Stimulated activated CD8-positive, alpha-beta memory T cell treated with anti-CD3 and anti-CD28 coated beads, Interleukin-15, amount 100 ng/mL, for 48 hours (primary cell): ENCODE measurements at places on chromosomes 4 and X.

DNA sequence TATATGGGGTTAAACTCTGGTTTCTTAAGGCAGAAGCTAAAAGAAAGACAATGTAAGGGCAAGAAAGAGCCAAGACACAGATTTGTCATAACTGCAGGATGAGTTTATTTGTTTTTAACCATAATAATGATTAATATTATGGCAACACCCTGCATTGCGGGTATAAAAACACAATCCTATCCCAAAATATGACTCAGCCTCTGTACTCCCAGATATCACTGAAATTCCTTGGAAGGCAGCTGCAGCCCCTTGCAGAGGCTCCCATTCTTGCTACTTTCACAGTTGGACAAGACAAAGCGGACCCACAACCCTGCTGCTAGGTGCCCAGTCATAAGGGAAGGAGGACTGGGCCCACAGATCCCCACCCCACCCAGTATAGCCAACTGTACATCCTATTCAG, 20.4 kb upstream of the FGF16 start:
- DNase-seq: no peak

GRCh38 chr4:145523117-145523516, 41.5 kb downstream of the SMAD1 start:
- no peak for DNase-seq

GRCh38 chr4:8146157-8146556, 12.5 kb downstream of the ABLIM2 start:
- DNase-seq: no peak

DNA sequence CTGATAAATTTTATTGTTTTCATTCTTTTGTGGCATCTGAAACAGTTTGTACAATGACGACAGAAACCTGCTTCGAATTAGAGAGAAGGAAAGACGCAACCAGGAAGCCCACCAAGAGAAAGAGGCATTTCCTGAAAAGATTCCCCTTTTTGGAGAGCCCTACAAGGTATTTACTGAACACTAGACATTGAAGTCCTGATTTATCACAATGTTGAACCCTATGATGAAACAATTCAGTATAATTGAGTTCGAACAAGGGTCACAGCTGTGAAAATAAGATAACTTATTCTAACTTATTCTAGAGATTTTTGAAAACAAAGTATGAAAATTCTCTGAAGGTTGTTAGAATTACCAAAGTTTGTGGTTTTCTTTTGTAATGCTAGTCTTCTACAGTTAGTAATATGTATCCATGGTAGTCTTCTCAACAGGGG, 111.3 kb downstream of the AFF1 start:
- DNase-seq: no peak
